ENCODE measurements at places on chromosomes 3 and 15.

DNA sequence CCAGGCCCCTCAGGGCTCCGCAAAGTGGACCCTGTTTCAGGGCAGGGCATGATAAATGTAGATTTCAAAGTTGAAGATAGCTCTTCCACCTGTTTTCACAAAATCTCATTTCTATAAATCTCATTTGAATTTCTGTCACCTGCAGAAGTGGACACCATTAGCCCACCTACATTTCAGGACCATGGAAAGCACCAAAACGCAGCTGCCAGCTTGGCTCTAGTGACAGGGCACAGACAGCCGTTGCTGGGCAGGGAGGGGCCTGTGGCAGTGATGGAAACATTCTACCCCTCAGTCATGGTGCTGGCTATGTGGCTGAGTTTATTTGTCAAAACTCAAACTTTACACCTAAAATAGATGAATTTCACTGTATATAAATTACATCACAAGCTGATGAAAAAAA is 40.4 kb downstream of the PRR23E start:
- peak; percentile 21 for DNase-seq

DNA sequence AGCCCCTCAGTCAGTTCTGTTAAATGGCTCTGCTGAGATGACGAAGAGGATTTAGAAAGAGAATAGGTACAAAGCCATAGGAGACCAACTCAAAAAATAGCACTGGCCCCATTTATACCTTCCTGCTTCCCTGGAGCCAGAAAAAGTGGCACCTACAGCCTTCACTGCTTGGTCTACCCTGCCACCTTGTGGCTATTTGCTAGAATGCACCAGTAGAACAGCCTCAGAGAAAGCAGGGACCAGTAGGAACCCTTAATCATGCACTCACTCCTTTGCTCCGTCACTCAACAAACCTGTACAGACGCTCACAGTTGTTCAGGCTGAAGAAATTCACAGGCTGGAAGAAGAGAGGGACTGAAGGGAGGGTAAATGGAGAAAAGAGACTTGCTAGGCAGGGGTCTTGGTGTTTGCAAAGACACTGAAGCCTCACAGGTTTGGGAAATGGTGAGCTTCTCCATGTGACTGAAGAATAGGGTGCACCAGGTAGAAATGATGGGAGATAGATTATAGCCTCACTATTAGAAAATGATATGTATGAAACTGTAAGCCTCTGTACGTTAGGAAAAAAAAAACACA is 12.1 kb upstream of the RTP2 start:
- peak; percentile 91 for DNase-seq

GRCh38 chr15:70545526-70545925 is 217.8 kb downstream of the UACA start:
- DNase-seq: no peak

- DNase-seq: no peak
Observed at GRCh38 chr3:106573605-106574004, 704.8 kb upstream of the CBLB start.

DNA sequence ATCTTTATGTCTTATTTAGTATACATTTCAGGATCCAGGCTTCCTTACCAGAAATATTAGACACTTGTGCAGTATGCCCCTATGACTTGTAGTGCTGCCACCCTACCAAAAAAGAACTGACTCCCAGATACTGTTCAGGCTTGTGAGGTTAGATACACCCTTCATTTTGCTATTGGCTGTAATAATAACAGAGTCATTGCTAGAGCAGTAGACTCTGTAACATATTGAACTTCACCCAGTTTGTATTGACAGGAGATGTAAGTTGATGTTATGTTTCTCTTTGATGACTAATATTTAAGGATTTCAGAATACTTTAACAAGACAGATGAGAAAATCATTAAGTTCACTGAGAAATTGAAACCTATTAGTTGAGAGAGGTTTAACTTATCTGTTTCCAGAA is 32.9 kb downstream of the RNF111 start:
- no peak for DNase-seq

- DNase-seq: no peak
Observed at GRCh38 chr3:36926292-36926897, 18.5 kb downstream of the TRANK1 start.

GRCh38 chr3:16300307-16300706 is 35.3 kb downstream of the OXNAD1 start:
- DNase-seq: no peak

GRCh38 chr3:1092061-1092460 is 763 bp upstream of the CNTN6 start:
- no peak for DNase-seq

GRCh38 chr15:93861956-93862741 is 369.2 kb upstream of the MCTP2 start:
- DNase-seq: no peak

DNA sequence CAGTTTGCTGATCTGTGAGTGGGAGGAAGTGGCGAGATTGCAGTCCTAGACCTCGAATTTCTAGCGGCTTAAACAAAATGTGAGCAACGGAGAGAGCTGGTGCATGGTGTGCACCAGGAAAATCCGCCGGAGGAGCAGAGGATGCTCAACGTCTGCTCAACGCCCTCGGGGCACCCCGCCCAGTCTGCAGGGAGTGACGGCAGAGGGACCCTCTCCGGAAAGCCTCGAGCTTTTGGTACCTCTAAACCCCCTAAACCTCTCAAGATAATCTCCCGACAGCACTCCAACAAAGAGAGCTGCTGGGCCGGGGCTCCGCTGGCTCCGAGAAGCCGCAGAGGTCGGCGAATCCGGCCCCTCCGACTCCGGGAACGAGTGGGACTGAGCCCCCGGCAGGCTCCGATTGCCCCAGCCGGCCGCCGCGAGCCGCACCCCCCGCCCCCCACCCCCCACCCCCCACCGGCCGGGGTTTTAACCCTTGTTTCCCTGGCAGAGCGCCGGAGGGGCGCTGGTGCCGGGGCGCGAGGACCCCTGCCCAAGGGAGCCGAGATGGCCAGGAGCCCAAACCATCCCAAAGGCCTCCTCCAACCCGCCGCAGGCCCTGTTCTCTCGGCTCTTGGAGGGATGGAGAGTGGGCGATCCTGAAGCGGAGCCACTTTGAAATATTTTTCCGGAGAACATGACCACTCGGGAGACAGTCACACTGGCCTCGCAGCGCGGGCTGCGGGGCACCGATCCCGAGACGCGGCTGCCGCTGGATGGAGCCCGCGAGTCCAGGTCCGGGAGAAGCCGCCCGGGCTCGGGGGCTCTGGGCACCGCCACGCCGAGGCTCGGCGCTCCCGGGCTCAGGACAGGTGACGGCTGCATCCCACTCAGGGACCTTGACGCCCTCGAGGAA is 1.5 kb downstream of the MEGF11 start:
- DNase-seq: peak; percentile 53

- DNase-seq: no peak
Observed at GRCh38 chr3:63150880-63151279, 127.2 kb upstream of the SYNPR start.

GRCh38 chr15:95763426-95763825 is 567.1 kb upstream of the NR2F2 start:
- DNase-seq: no peak

- DNase-seq: no peak
Observed at GRCh38 chr3:17360991-17361390, 381.4 kb downstream of the TBC1D5 start.

DNA sequence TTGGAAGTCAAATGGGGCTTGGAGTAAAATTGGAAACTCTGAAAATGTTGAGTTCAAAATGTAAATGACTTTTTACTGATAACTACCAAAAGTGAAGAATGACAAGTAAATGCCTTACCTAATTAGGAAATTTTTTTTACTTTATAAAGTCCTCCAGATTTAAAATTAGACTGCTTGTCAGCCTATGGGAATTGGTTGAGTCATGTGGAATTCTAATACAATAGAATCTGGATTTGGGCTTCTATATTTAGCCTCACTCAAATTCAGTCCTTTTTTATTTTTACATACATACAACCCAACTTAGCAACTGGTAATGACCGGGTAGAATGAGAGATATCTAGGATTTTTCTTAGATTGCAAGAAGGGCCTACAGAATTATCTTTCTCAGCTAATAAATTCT is 158.9 kb upstream of the CADPS start:
- no peak for DNase-seq
